ENCODE measurements at places on chromosomes 4 and X. TPM values are rescaled to one million over a fixed set of nuclear protein-coding genes. Genes with fewer than 3 reads are reported as not detected.

MAP3K15 gene
- total RNA-seq: not detected

ADAMTS3 gene
- not detected for total RNA-seq

GYG2 gene
- total RNA-seq: not detected

MTTP gene
- total RNA-seq: not detected

CFP gene
- 43.9 TPM for total RNA-seq

DNA sequence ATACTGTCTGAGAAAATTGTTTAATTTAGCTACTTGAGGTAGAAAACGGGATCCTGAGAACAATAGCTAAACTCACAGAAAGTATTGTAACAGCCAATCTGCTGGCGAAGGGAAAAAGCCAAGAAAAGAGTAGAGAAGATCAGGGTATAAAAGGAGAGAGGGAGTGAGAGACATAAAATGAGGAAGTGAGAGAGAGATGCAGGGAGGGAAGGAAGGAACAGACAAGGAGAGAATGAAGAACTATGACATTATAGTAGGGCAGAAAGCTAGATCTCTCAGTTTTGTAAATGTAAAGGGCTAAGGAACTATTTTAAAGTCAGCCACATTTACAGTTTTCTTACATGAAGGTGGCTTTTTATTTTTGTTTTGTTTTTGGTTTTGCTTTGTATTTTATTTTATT, 1.6 kb upstream of the GIMD1 start:
- no peak for DNase-seq

- no peak for DNase-seq
These were observed 90.6 kb downstream of the SORCS2 start for GRCh38 chr4:7282786-7283440.

- DNase-seq: no peak
These were observed 54.1 kb downstream of the PHF8 start for GRCh38 chrX:53990171-53990570.

DNA sequence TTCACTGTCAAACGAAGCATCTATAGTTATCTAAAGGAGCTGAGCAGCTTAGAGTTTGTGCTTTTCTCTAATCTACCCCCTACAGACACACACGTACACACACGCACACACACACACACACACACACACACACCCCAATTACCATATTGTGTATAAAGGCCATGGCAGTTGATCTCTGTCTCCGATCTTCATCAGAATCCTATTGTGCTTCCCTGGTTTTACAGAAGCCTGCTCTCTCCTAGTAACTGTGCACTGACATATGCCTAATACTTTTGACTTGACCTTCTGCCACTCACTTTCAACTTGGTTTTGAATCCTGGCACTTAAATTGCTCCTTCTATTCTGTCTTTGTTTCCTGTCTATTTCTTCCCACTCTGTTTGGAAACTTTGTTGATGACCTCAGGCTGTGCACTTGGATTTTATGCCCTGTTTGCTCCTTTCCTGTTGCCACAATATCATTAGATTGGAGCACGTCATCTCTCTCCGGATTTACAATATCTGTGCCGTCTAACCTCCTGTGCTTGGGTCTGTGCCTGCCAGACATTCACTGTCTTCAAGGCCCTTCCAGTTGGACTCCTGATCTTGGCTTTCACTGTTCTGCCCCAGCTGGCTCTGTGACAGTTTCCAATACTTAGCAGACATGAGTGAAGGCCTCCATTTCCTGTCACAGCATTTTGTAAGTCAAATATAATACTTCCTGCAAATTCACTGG, 928.1 kb downstream of the FAT4 start:
- no peak for DNase-seq

GRCh38 chrX:44529310-44529709, 13.3 kb downstream of the FUNDC1 start:
- DNase-seq: no peak

DNA sequence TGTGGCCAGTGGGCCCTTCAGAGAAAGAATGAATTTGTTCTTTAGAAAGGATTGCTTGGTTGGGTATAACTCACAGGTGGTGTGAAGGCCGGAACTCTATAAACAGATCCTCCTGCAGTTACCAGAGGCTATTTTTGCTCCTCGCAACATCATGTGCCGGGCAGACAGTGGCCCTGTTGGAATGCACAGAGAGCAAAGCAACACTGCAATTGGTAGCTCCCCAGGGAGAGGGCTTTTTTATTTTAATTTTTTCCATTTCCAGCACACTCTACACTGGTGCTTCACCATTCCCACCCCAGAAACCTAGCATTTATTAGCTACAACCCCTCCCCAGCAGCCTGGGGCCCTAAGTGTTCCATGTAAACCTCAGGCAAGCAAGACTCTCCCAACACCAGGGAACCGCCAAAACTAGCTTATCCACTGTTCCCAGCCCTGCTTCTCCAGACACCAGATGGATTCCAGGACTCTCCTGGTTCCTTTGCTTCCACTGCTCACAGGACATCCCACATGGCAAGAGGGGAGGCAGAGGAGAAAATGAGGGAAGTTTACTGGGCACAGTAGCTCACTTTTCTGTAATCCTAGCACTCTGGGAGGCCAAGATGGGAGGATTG, 75.1 kb upstream of the TMEM164 start:
- no peak for DNase-seq

DNA sequence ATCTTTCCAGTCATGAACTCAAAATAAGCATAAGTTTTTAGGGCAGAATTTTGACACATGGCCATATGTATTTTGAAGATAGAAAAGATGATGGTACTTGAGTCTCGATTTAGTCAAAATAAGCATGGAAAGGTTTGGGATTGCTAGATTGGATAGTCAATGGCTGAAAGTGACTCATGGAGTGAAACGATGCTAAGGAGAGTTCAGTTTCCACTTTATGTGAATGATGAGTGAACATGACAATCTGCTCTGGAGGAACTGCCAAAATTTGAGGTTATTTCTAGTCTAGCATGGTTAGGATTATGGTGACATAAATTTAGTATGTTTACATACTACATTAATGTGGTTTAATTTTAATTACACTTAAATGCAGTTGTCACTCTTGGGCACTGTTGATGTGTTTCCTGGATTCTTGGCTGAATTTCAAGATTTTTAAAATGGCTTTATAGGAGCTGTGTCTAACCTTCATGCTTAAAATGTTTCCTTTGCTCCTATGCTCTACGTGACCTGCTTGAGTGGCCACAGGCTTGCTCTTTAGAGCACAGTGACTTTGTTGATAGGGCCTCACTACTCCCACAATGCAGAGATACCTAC, 17.1 kb downstream of the DDX3X start:
- no peak for DNase-seq

H2BW2 gene
- total RNA-seq: not detected

DNA sequence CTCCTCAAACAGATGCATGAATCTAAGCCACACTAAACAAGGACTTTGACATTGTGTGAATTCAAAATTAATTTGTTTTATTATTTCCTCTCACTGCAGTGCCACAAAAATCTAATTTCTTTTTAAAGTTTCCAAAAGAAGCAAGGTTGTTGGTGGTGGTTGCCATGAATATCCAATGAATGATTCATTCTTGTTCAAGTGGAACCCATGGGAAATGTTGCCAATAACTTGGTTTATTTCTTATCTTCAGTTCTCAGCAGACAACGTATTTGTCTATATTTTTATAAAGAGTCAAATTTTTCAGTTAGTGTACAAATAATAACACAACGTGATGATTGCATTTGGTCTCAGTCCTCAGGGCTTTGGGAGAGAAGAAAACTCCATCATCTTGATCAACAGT, 309.4 kb upstream of the NOCT start:
- no peak for DNase-seq

DNA sequence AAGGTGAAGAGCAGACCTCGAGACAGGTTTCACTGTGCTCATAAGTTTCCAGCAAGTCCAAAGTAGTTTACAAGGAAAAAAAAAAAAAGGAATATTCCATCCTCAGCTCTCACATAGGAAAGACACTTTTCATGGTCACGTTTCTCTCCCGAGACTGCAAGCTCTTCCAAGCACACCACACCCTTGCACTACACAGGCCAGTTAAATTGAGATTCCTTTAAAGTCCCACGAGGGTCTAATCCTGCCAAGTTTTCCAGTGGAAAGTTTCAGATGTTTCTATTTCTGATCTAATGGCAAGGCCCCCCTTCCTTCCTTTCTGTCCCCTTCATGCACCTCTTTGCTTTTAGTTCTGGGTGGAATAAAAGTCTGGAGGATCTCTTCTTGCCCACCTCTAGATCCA, 67.9 kb upstream of the PCDH19 start:
- no peak for DNase-seq

- DNase-seq: no peak
These were observed 9.6 kb upstream of the YTHDC1 start for GRCh38 chr4:68359508-68359907.

DNA sequence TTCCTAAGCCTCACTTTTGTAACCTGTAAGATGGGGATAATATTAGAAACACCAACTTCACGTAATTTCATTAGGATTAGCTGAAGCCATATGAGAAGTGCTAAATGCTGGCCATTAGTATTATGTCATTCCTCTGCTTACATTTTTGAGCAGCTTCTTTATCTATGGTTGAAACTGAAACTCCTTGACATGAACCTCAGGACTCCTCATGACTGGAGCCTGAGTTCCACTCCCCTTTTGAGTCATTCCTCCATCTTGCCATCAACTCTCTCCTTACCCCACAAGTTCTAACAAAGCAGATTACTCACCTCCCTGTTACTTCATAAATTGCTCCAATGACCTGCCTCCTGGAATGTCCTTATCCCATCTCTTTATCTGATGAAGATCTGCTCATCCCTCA, 123.2 kb upstream of the KCNIP4 start:
- no peak for DNase-seq

DNA sequence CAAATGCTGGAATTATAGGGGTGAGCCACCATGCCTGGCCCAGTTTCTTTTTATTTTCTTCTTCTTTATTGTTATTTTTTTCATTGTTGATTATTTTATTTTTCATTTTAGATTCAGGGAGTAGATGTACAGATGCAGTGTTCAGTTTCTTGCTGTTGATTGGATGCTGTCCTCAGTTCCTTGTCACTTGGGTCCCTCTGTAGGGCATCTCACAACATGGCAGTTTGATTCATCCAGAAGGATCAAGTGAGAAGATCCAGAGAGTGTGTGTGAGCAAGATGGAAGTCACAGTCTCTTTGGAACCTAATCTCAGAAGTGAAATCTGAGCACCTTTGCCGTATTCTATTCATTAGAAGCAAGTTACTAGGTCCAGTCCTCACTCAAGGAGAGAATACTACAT, 20.9 kb downstream of the HMGB3 start:
- DNase-seq: no peak

MTNR1A gene
- not detected for total RNA-seq

FRG2 gene
- total RNA-seq: not detected

TRIML2 gene
- not detected for total RNA-seq

GRCh38 chr4:119260528-119260927, 48.0 kb downstream of the USP53 start:
- DNase-seq: no peak

DNA sequence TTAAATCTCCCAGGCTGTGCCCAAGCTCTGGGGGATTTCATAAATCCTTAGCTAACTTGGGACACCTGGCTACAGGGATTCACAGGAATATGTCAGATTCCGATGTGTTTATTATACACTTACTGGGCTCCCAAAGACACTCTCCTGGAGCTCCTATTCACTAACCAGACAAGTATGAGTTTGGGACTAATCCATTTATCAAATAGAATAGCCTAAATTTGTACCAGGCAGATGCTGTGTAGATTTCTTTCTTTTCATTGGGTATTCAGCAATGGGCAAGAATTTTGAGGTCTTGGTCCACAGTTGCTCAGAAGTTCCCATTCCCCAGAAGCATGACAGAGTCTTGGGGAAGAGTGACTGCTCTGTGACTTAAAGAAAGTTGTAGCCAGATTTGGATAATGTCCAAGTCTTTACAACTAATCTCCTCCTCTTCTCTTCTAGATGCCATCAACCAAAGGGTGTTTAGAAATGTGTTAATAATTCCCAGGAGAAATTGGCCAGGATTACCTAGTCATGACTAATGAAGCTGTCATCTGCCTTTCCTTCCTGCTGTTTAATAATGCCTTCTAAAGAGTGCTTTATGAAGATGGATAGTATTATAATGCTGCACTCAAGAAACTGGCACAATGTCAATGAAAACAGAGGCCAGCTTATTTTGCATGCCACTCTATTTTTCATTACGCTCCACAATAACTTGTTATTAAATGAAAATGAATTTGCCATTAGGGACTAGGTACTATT, 120.9 kb downstream of the CHIC2 start:
- no peak for DNase-seq

DNA sequence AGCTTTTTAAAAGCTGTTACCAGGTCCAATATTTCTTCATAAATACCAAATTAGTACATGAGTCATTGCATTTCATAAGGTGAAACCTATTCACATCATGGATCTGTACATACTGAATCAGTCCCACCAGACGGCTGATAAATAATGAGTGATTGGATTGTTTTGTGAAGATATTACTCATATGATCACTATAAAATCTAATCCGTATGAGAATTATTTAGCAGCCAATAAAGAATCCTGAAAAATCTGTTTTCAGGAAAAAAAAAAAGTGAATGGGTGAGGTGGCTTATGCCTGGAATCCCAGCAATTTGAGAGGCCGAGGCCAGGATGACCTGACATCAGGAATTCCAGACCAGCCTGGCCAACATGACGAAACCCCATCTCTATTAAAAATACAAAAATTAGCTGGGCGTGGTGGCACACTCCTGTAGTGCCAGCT, 438.1 kb downstream of the INPP4B start:
- no peak for DNase-seq

ZDHHC9 gene
- total RNA-seq: 6.4 TPM
